Inflammatory macrophage (primary cell): ENCODE measurements at places on chromosomes 11 and 22.

- no peak for DNase-seq
Observed at GRCh38 chr22:17827466-17827865, 53.2 kb upstream of the BID start.

GRCh38 chr11:125313271-125314219, 149.0 kb downstream of the PKNOX2 start:
- DNase-seq: no peak

DNA sequence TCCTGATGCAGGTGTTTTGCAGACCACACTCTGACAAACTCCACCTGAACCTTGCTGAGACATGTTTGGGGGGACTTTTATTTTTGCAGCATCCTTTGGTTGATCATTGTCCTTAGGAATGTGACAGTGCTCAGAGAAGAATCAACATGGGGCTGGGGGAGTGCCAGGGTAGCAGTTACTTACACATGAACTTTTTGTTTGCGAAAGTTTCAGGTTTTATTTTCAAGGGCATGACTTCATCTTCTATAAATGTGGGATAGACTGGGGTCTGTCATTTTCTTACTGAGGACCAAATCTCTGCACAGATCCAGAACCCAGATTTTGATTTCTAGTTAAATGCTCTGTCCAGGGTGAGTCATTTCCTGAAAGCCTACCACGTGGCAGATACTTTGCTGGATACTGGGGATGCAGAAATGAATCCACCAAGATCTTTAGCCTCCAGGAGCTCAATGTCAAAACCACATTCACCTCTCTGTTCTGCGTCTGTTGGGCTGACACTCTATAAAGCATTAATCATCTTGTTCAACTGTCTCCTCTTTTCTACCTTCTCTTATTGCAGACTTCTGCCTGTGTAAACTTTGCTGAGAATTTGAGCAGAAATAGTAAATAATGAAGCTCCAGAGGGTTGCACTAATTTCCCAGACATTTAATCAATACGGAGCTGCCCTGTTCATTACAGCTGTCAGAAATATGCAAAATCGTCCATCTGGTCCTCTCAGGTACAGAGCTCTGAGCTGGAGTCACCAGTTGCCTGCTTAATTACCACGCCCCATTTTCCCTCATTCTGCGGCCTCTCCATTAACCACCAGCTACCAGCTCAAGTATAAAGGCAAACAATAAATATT, 387.9 kb downstream of the MIAT start:
- DNase-seq: no peak

DNA sequence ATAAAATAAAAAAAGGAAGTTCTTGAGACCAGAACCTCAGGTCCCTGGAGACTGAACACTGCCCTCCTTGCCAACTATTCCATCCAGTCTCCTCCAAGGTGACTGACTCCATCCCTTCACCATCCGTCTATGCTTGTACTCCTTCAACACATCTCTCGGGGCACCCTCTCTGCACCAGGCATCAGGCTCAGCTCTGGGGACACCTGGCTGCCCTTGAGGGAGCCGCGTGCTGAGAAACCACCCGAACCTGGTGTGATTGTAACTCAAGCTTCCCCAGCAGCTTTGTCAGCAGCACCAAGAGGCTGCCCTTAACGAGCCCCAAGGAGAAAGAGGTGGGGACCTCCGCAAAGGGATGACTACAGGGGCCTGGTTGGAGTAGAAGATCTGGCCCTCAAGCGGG, 1.7 kb downstream of the PTPN5 start:
- DNase-seq: no peak

DNA sequence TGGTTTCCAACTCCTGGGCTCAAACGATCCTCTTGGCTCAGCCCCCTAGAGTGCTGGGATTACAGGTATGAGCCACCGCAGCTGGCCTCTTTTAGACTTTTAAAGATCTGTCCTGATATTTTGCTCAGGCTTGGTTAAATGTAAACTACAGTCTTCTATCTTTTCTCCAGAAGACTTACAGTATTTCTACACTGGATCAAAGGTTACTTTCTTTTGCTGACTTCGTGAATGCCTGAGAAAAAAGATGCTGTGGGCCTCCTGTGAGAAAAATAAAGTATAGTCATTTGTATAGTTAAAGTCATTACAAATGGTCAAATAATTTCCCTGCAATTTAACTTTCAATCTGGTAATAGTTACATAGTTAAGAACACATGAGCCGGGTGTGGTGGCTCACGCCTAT, 19.6 kb downstream of the DEPDC5 start:
- DNase-seq: no peak

DNA sequence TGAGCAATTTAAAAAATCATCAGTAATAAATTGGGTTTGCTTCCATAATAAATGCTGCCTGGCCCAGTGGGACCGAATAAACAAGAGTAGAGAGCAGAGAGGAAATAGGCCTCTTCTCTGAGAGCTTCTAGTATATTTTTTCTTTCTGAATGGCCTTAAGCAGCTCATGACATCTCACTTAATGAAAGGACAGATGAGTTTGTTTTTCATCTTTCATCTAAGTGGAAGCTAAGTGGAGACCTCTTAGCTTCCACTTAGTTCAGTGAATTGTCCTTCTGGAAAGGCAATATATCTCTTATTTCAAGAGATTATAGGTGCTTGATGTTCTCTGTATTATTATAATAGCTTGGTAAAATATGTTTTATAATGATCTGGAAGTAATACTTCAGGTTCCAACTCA, 245.9 kb upstream of the ANO3 start:
- DNase-seq: no peak

- DNase-seq: no peak
Observed at GRCh38 chr11:85236211-85236610, 390.9 kb downstream of the DLG2 start.

DNA sequence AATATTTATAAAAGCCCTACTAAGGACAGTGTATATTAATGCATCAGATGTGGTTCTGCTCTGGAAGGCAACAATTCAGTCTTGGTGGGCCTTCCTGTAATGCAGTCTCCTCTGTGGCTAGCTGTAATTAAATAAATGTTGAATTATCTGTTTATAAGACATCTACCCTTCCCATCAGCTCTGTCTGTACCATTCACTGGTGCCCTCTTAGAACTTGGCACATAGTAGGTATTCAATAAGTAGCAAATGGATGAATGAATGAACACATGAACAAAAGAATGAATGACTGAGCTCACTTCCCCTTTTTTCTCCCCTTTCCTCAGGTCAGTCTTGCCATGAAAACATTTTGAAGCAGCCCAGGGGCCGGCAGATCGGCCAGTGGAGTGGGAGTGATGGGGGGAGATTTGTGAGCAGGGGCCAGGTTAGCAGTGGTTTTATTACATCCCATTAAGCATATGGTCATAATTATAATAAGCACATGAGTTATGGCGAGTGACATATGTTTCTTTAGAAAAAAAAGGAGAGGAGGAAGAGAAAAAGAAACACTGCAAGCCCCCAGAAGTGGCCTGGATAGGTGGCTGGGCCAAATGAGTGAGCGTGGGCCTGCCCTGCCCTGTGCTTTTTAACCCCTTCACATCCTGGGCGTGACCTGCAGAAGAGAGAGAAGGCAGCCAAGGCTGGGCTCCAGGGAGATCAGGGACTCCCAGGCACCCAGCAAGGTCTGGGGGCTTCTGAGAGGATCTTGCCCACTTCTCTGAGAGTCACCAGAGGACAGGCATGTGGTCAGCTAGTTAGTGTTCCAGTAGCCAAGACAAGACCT, 48.6 kb upstream of the CD82 start:
- DNase-seq: no peak

- no peak for DNase-seq
Observed at GRCh38 chr22:30121960-30122359, 41.7 kb downstream of the HORMAD2 start.

DNA sequence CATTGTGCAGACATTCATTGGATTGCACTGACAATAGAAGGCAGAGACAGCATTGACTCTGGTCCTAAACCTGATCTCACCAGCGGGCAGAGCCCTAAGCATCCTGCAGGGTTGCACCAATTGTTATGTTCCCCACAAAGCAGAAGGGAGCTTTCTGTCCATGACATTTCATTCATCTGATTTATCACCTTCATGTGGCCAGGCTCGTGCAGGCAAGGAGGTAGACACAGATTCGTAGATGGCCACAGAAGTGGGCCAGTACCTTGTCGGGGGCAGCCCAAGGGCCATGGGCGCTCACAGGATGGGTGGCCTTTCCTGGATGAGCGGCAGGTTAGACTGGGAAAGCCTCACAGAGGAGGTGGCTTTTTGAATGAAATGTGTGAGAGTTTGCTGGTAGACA, 2.9 kb downstream of the TSKU start:
- no peak for DNase-seq

GRCh38 chr22:35219012-35219411, 38.3 kb upstream of the HMGXB4 start:
- no peak for DNase-seq

GRCh38 chr11:8038811-8039529, 42.0 kb upstream of the TUB start:
- no peak for DNase-seq
